Stimulated activated effector memory CD8-positive, alpha-beta T cell treated with anti-CD3 and anti-CD28 coated beads, Interleukin-12 subunit alpha, Interleukin-12 subunit beta, amount 100 ng/mL, for 72 hours (primary cell): ENCODE measurements at places on chromosomes 1 and 21.

DNA sequence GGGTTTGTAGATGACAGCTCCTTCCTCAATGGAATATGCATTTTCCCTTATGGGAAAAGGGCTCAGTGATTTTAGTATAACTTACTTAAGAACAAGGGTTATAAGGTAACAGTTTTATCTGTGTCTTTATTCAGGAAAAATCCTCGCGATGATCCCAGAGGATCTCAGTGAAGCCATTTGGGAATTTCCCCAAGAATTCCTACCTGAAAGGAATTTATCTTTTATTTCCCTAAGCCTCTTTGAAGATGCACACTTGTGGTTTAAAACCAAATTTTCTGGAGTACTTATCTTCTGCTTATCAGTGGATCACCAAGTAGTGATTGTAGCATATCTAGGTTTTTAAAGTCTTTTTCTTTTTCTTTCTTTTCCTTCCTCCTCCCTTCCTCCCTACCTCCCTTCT lies 58.8 kb downstream of the AK4 start:
- DNase-seq = no peak

GRCh38 chr1:160328184-160328583 lies 14.9 kb downstream of the COPA start:
- DNase-seq = no peak

- DNase-seq = no peak
These were observed 7.7 kb downstream of the LRRC71 start for GRCh38 chr1:156928043-156928602.

DNA sequence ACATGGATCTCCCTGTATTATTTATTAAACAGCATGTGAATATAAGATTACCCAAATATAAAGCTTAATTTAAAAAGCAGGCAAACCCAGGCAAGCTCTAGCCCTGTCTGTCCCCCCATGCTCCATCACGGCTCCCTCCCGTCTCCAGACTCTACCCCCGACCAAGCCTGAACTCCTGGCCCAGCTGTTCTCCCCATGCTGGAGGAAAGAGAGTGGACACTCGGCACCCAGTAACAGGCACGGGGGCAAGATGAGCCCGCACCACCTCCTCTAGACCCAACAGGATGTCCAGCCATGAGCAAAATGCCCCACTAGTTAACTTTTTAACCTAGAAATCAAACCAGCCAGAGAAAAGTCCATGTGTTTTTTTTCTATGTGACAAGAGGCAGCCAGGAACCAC lies 19.3 kb downstream of the SLC19A1 start:
- no peak for DNase-seq

DNA sequence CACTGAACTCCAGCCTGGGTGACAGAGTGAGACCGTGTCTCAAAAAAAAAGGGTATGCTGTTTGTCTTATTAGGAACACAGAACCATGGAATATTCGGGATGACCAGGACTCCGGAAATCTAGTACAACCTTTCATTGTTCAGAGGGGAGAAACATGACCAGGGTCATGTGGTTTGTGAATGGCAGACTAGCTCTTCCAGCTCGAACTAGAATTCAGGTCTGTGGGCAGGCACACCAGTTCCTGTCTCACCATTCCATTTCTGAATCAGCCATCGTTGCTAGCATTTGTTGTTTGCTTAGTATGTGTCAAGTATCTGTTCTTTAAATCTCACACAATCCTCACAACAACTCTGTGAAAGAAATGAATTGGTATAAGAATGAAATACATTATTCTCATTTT lies 50.9 kb downstream of the MDM4 start:
- DNase-seq = no peak

GRCh38 chr1:236273358-236273757 lies 8.4 kb downstream of the ERO1B start:
- no peak for DNase-seq

GRCh38 chr1:201721082-201722049 lies 107.6 kb upstream of the IPO9 start:
- DNase-seq = no peak

DNA sequence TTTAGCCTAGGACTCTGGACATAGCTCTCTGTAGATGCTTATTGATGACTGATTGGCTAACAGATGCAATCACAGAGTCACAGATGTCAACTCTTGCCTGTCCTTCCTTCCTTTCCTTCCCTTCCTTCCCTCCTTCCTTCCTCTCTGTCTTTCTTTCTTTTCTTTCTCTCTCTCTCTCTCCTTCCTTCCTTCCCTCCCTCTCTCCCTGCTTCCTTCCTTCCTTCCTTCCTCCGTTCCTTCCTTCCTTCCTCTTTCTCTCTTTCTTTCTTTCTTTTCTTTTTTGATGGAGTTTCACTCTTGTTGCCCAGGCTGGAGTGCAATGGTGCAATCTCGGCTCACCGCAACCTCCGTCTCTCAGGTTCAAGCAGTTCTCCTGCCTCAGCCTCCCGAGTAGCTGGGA lies 106.1 kb downstream of the KIF26B start:
- DNase-seq = no peak

- DNase-seq = no peak
These were observed 3.8 kb upstream of the C2CD4D start for GRCh38 chr1:151843398-151843797.

- no peak for DNase-seq
These were observed 257.2 kb downstream of the FGGY start for GRCh38 chr1:59554011-59554663.
